ENCODE measurements at places on chromosomes 2 and 18. TPM values are rescaled to one million over a fixed set of nuclear protein-coding genes. Genes with fewer than 3 reads are reported as not detected.
A peak's percentile ranks its signal among the peaks of the same experiment; 100 is the strongest.

The GPBAR1 gene
- 1.1 TPM for total RNA-seq

DNA sequence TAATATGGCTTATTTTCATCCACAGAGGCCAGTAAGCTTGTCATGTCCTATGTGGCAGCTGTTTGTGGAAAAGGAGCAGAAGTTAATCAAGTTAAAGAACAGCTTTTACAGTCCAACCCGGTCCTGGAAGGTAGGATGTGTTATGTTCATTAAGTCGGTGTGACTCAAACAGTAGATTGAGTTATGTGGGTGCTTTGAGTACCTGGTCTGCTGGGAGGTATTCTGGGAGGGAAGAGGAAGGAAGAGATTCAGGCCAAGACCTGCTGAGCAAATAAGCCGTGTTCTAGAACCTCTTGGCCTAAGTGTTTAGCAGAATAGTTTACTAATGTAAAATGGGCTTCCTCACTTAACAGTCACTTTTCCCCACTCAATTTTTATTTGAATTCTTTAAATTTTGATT, 96.2 kb downstream of the MYO1B start:
- no peak for DNase-seq

GRCh38 chr18:45386041-45386655, 229.1 kb upstream of the SLC14A2 start:
- DNase-seq: peak; percentile 15

- peak; percentile 9 for DNase-seq
Observed at GRCh38 chr2:180006231-180006630, 866 bp downstream of the CWC22 start.

GRCh38 chr2:234805836-234806235, 146.0 kb upstream of the SH3BP4 start:
- peak; percentile 81 for DNase-seq

GRCh38 chr2:232816657-232817056, 40.3 kb upstream of the KCNJ13 start:
- DNase-seq: no peak

DNA sequence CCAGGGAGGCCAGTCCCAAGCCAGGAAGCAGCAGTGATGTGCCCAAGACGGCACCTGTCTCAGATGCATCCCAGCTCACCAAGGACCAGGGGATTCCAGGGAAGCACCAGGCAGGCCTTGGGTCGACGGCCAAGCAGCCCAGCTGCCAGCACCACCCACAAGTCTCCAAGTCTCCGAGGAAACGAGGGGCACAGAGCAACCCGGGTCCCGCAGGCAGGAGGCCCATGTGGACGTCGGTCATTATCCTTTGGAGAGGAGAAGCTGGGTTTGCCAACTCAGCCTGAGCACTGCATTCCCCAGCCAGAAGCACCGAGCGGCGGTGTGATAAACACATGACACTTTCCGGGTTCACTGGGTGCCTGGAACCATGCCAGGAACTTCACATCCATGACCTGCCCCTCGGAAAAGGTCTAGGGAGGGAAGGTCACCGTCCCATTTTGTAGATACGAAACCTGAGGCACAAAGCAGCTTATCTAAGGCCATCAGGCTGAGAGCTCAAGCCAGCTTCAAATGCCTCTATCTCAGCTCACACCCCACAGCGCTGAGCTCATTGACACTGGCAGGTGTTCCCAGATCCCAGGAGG, 104.5 kb downstream of the ZNF516 start:
- DNase-seq: peak; percentile 30

DNA sequence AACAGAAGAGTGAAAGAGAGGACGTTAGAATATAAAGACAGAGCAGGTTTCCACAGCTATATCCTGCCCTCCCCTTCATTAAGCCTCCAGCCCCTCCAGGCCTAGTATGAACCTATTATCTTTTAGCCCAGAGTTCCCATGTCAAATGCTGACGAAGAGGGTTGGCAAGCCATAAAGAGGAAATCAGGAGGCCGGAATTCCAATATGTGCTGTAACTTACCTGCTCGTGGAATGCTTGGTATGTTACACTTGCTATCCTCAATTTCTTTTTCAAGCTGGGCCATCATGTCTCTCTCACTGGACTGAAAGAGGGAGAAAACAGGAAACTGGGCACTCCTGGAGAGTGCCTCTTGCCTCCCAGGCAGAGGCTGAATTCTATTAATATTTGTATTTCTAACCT, 264.1 kb downstream of the TRIB2 start:
- no peak for DNase-seq

GRCh38 chr2:197934934-197935289, 130.5 kb downstream of the PLCL1 start:
- DNase-seq: no peak

DNA sequence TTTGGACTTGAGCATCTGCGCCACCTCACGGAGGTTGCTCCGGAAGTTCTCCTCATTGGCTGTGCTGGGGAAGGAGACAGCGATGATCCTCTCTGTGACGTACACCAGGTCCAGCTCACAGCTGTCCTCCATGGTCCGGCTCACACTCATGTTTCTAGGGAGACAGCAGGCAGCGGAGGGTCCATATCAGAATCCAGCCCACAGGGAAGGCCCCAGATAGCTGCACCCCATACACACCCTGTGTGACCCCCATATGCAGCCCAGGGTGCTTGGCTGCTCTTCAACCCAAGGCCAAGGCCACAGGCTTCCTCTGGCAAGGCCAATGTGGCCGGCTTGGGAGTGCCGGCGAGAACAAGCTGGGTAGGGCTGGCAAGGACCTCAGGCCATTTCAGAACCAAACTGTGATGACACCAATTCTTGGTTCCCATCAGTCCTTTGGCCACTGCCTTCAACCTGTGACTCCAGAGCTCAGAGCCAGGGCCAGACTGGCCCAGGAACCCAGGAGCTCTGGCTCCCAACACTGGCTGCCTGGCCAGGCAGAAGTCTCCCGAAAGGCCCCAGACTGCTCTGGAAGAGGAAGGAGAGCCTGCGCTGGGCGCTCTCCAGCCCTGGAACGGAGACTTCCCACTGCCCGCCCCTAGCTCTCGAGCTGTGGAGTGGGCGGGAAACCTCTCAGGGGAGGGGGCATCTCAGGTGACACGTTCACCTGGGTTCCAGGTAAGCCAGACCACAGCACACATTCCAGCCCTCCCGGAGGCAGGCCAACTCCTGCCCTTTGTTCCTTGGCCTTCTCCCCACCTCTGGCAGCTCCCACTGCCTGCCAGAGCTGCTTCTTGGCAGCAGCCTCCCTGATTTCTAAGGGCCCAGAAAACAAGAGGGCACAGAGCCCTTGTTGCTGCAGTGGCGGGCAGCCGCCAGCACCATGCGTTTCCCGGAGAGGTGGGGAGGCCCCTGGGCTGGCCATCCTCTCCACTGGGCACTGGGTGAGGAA, 104.7 kb downstream of the TNS1 start:
- no peak for DNase-seq

GRCh38 chr2:1436369-1436768, 23.1 kb downstream of the TPO start:
- DNase-seq: no peak

GRCh38 chr2:51528156-51528555, 496.2 kb upstream of the NRXN1 start:
- DNase-seq: no peak

GRCh38 chr2:164260506-164260905, 360.8 kb downstream of the GRB14 start:
- no peak for DNase-seq

- DNase-seq: no peak
Observed at GRCh38 chr2:68279691-68280090, 27.4 kb upstream of the PPP3R1 start.

DNA sequence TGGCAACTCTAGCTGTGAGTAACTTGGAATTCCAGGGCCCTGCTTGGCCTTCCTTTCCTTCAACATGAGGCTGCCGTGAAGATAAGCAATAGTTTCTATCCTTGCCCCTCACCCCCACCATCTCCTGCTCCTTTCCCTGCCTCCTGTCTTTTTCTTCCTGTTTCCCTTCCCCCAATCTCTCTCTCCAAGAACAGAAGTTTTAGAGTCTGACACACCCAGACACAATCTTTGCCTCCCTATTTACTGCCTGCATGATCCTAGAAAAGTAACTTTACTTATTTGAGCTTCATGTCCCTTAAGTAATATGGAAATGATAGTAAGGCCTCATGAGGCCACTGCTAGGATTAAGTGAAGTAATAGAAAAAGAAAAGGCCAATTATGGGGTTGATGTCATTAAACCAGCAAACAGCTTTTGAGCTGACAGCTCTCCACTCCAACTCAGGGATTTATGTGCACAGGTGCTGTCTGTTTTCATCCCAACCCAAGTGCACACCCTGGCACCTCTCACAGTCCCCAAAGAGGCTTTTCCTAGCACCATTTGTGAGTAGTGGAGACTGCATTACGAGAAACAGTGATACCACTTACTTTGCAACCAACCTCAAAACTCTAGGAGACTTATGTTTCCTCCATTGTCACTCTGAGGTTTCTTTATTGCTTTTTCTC, 123.7 kb upstream of the SIX3 start:
- no peak for DNase-seq

GRCh38 chr2:102768892-102769291, 7.1 kb downstream of the TMEM182 start:
- no peak for DNase-seq

- no peak for DNase-seq
Observed at GRCh38 chr2:85388878-85389538, 21.2 kb downstream of the CAPG start.

DNA sequence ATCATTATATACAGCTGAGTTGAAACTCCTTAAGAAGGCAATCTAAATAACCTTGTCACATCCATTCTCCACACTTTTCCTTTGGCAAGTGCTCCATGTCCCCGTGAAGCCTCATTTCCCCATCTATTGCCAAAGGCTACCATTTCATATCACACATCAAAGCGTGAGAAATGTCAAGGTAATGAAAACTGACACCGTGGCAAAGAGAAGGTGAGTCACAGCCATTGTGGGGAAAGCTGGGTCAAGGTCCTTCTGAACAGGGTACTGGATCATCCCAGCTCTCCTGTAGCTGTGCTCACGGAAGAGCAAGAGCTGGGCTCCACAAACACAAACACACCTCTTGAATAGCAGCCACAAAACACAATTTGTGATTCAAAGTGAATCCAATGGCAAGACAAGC, 58.2 kb upstream of the REG3G start:
- no peak for DNase-seq

DNA sequence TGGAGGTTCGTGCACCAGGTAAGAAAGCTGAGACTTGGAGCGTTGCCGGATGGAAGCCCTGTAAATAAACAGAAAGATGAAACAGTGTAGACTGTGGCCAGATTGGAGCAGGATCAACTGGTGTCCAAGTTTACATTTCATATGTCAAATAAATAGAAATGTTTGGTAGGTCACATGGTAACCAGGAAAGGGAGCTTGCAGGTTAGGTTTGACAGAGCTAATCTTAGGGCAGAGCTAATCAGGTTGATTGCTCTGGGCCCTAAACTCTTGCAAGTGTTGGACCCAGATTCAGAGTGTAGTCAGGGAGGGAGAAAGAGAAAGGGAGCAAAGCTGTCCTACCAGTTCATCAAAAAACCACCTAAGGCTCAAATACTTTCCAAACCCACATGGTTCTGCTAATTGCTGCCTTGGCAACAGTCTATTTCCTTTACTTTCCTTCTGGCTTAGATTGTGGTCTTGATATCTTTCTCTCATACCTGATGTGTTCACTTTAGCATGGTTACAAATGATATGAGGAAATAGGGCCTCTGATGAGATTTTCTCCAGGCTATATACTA, 63.2 kb downstream of the G6PC2 start:
- DNase-seq: no peak

DNA sequence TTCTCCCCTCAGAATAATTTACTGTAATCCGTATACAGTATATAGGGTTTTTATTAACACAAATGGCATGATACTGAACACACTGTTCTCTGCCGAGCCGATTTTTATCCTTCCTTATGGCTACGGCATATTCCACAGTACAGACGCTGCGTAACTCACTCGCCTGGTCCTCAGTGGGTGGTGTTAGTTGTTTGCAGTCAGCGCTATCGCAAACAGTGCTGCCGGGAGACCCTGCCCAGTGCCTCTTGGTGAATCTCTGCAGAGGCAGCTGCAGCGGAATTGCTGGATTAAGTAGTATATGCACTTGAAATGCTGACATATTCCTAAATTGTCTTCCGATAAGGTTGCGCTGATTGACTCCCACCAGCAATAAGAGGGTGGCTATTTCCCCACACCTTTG, 73.9 kb downstream of the MARCO start:
- DNase-seq: no peak

DNA sequence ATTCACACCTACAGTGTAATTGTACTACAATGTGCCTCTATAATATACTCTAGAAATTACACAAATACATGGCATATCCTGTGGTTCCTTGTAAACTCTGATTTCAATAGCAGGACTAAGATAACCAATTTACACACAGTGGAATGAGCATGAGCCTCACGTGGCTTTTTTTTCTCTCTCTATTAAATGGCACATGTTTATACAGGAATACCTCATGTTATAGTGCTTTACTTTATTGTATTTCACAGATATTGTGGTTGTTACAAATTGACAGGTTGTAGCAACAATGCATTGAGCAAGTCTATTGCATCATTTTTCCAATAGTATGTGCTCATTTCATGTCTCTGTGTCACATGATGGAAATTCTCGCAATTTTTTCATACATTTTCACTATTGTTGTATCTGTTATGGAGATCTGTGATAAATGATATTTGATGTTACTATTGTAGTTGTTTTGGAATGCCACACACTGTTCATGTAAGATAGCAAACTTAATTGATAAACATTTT, 260.0 kb downstream of the FSIP2 start:
- DNase-seq: no peak

- no peak for DNase-seq
Observed at GRCh38 chr2:197810016-197810415, 5.6 kb downstream of the PLCL1 start.

DNA sequence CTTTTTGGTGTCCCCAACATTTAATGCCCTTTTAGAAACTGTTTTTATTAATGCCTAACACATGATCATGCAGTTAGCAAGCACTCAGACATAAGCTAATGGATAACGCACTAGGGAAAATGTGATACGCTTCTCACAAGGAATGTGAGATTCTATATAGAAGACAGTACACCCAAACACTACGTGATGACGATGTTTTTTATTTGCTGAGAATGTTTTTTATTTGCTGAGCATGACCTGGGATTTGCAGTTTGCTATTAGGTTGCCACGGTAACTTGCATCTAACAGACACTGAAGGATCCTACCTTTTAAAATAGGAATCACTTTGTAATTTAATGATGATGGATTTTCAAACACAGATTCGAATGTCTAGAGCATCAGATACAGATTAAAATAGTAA, 4.9 kb downstream of the SMC6 start:
- no peak for DNase-seq

GRCh38 chr18:46481847-46482245, 175.2 kb downstream of the LOXHD1 start:
- peak; percentile 31 for DNase-seq

GRCh38 chr18:59927246-59927825, 27.5 kb downstream of the PMAIP1 start:
- no peak for DNase-seq

GRCh38 chr2:70959851-70960832, 18.3 kb upstream of the ANKRD53 start:
- DNase-seq: no peak

All from myocyte (in vitro differentiated cells).